ENCODE measurements at places on chromosomes 7 and 10.

DNA sequence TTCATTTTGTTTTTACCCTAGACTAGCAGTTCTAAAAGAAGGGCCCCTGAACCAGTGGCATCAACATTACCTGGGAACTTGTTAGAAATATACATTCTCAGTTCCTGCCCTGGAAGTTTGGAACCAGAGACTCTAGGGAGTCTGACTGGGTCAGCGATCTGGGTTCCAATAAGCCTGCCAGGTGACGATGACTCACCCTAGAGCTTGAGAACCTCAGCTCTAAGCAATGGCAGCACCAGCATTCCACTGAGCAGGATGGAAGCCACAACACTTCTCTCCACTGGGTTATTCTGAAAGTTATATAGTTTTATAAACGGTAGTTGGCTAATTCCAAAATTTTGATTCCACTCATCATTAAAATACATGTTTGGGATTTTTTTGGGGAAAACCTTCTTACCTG is 97.0 kb upstream of the AMPH start:
- DNase-seq: no peak

DNA sequence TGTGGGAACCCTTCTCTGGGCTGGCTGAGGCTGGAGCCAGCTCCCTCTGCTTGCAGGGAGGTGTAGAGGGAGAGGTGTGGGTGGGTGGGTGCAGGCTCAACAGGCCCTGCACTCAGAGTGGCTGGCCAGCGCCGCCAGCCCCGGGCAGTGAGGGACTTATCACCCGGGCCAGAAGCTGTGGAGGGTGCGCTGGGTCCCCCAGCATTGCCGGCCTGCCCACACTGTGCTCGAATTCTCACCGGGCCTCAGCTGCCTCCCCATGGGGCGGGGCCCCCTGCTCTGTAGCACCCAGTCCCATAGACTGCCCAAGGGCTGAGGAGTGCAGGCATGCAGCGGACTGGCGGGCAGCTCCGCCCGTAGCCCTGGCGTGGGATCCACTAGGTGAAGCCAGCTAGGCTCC is 190.7 kb upstream of the TAC1 start:
- no peak for DNase-seq

DNA sequence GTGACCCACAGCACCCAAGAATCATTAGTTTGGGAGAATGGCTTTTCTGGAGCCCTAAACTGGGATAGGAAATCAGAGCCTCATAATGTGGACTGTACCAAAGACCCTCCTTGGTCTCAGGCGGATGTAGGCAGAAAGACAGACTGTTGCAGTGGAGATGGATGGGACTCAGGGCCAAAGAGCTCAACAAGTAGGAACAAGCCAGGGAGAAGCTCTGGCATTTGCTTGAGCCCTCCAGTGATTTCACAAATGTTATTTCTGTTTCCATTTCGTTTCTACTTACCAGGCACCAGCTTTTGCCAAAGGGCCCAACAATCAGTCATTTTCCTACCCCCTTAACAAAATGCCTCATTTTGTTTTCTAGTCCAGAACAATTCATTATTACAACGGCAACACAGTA is 762.7 kb downstream of the KCNMA1 start:
- no peak for DNase-seq

DNA sequence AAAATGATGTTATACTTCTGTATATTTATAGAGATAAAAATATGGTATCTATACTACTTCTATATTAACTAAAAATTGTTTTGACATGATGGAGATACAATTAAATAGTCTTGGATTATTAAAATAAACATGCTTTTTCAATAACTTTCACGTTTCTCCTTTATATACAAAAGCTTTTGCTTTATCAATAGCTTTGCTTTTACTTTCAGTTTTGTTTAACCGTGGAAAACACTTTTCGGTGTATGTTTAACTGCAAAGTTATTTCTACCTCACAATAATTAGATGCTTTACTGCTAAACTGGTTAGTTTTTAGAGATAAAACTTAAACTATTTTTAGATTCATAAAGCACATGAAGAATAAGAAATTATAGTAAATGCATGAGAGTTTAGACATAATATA is 432.1 kb upstream of the PCDH15 start:
- no peak for DNase-seq

DNA sequence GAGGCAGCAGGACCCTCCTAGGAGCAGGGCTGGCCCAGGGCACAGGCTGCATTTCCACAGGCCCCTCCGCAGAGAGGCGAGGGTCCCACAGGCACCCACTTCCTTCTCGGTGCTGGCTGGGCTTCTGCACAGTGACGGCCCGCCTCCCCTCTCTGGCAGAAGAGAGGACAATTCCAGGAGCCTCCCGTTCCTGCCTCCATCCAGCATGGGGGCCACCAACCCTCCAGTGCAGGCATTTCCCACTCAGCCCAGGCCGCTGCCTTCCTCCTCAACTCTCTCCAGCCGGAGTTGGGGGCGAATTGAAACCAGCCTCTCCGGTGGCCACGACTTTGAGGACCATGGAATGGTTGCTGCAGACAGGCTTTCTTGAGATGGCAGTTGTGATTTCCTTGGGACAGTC is 125.0 kb upstream of the PPP2R2D start:
- no peak for DNase-seq

GRCh38 chr7:103823084-103823483 is 166.4 kb downstream of the RELN start:
- no peak for DNase-seq

DNA sequence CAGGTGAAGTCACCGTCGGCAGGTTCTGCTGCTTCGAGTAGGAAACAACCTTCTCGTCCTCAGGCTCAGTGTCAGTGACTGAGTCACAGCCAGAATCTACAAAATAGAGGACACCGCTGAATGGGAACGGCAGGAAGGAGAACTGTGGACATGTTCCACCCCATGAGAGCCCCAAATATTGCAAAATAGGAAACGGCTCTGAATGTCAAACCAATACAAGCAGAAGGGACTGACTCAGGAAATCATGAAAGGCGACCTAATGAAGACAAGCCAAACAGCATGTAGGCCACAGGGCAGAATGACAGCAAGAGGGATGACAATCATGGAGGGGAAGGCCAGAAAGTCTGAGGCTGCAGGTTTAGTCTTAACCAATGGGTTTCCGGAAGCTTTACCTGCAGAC is 63.5 kb downstream of the PIK3AP1 start:
- peak; percentile 76 for DNase-seq

- DNase-seq: no peak
These were observed 23.6 kb downstream of the VIPR2 start for GRCh38 chr7:159121068-159121467.

- no peak for DNase-seq
These were observed 5.8 kb upstream of the SLC13A4 start for GRCh38 chr7:135733603-135734342.

DNA sequence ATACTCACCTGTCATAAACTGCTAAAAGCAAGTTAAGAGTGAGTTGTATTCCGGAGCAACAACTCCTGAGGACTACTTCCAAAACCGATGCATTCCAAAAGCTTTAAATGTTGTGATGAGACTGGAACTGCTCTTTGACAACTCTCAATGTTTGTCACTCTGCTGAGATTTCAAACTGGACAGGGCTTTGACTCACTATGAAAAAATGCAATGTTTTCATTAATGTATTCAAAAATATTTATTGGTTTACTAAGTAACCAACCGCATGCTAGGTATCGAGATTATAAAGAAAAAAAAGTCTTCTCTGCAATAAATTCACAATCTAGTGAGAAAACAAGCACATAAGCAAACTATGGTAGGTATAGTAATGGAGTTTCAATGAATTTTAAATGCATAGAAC is 107.9 kb upstream of the GNAI1 start:
- no peak for DNase-seq

DNA sequence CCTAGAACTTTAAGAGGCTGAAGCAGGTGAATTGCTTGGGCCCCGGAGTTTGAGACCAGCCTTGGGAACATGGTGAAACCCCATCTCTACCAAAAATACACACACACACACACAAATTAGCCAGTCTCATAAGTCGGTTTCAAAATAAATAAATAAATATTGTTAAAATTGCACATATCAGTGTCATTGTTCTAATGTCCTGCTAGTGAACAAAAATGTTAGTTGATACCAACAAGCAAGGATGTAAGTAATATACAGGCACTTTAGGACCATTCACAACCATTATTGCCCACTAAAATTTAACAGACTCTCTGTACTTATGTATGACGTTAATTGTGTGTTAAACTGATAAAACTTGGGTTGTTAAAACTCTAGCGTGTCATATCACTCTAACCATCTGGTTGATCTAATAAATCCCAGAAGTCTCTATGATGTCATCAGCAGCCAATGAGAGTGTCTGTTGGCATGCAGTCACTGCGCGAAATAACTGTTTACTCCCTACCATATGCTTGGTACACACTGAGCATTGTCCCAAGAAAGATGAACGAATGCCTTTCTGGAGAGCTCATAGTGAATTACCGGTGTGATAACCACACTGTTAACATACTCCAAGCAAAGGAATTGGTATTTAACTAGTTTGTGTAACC is 30.4 kb upstream of the OTUD1 start:
- no peak for DNase-seq

DNA sequence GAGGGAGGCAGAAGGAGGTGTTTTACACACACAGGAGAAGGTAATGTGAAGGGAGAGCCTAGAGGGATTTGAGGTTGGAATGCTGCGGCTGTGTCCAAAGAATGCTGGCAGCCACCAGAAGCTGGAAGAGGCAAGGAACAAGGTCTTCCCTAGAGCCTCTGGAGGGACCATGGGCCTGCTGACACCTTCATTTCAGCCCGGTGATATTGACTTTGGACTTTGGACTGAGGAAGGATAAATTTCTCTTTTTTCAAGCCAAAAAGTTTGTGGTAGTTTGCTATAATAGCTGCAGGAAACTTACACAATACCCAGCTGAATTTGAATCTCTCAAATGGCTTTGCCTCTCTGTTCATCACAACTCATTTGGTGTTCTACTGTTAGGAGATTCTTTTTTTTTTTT is 34.6 kb downstream of the UBN2 start:
- DNase-seq: no peak

- DNase-seq: no peak
These were observed 181.5 kb downstream of the TRIL start for GRCh38 chr7:28776463-28777157.

DNA sequence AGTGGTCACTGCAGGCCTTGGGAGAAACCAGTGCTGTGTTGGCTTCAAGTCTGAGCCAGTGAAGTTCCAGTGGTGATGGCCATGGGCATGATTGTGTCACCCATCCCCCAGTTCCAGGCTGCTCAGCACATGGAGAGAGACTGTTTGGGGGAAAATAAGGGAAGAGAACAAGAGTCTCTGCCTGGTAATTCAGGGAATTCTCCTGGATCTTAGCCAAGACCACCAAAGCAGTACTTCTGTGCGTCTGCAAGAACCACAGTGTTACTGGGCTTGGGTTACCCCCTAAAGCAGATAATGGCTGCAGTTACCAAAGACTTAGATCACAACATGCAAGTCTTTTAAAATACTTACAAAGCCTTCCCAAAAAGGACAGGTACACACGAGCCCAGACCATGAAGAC is 225.0 kb upstream of the SEMA3C start:
- no peak for DNase-seq

GRCh38 chr10:125132344-125132743 is 28.0 kb downstream of the CTBP2 start:
- no peak for DNase-seq

DNA sequence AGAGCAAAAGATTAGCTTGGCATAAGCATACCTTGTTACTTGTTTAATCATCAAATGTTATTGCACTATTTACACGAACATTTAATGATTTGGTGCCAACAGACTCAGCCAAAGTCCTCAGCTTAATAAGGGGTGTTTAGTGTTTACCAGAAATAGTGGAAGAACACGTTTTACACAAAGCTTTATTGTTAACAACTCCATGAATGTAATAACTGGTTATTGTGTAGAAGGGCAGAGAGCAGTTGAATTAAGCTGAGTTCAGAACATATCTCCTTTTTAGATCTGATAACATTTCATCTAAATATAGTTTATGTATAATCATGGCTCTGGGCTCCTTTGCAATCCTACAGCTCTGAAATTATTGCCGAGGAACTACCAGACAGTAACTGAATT is 99.1 kb downstream of the CABCOCO1 start:
- DNase-seq: no peak

- DNase-seq: no peak
These were observed 82.2 kb downstream of the CFAP58 start for GRCh38 chr10:104435822-104436221.

DNA sequence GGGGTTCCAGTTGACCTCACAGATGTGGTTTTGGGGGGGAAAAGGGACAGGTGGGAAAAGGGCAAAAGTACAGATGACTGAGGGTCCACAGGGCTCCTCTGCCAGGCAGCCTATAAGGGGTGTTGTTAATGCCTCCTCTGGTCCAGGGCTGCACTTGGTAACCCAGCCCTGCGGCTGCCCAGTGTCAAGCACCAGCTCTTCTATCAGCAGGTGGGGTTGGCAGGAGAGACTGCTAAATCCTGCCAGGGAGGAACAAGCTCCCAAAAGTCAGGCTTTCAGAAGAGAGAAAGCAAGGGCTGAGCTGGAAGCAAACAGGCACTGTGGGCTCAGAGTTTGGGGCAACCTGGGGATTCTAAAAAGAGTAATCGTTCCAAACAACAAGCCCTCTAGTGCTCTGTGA is 39.1 kb downstream of the LRRC20 start:
- DNase-seq: no peak

Measured in suppressor macrophage (primary cell).